ENCODE measurements at places on chromosomes 3 and 15.

DNA sequence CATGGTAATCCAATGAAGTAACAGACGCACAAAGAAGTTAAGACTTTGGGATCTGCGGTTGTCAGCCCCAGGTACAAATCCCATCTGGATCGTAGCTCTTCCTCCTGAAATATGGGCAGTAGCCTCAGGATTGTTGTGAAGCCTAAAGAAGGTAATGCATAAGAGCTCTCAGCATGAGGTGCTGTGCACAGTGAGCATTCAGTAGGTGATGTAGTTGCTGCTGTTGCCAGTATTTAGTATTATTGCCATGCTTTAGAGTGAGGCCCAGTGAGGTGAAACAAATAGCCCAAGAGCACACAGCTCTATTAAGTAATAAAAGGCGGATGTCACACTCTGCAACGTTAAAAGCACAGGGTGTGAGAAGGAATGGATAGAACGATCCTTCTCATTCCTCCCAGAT is 225.7 kb downstream of the GABRG3 start:
- DNase-seq = no peak

DNA sequence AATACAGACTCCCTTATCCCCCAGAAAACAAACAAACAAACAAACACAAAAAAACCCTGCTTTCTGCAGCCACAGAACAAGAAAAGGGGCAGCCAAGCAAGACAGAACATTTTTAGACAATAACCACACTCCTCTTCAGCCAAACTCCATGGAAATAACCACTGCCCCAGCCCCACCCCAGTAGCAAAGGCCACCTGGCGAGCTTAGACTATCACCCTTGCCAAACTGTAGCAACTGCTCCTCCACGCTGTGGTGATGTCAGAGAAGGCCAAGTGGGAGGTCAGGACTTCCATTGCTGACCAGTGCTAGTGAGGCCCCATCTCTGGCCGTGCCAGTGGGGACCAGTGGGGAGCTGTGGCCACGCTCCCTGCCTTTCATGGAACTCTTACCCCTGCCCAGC is 60.3 kb upstream of the CHRNA7 start:
- DNase-seq = no peak

- DNase-seq = no peak
These were observed 13.0 kb downstream of the DCLK3 start for GRCh38 chr3:36751326-36751725.

GRCh38 chr3:58833491-58833890 is 166.9 kb upstream of the FAM3D start:
- no peak for DNase-seq

DNA sequence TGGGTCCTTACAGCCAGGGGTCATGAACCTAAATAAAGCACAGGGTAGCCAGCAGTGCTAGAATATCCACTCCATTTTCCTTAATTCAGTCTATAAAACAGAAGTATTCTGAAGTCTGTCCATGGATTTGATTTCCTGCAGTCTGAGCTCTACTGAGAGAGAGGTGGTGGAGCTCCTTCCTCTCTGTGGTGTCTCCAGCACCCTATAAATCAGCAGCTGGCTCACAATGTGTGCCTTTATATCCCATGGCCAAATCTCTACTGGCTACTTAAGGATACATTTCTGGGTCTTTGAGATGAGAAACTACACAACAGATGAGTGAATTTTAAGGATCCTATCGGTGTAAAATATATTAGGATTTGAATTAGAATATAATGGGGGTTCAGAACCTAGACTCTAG is 339.9 kb upstream of the RBMS3 start:
- DNase-seq = no peak

DNA sequence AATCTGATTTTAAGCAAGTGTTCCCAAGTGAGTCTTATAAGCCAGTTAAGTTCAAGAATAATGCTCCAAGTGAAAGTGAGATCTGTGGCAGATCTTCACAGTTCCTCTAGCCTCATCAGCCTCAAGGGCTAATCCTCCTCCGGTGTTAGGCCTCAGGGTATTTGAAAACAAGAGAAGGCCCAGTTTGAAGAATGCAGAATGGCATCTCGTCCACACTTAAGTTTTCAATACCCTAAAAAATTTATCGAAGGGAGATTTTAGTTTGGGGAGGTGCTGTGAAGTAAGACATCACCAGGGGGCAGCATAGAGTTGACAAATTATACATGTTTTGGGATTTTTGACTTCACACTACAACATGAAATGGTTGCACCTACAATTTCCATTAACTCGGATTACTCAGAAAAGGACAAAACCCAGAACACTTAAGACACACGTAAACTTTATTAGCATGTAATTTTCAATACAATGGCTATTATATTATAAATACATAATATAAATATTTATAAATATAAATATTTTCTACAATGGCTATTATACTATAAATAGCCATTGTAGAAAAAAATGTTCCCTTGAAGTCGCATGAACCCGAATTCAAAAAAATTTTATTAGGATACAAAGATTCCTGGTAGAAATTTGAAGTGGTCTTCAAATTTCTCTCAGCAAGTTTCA is 2.3 kb upstream of the TMEM266 start:
- DNase-seq = no peak

DNA sequence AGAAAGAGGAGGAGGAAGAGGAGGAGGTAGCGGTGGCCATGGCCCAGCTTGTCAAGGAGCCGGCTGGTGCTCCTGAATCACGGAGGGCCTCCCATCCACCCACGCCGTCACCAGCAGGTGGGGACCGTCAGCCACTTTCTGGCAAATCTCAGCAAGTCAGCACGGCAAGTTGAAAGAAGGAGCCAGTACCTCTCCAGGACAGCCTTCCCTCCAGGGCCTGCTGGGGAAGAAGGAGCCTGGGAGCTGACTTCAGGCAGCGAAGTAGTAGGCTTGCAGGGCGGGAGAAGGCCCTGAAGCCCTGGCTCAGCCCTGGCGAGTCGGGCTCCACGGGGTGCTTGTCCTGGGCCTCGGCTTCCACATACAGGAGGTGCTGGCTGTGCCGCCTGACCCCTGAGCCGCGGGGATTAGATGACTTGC is 99.2 kb upstream of the TRPM1 start:
- DNase-seq = peak; percentile 39

DNA sequence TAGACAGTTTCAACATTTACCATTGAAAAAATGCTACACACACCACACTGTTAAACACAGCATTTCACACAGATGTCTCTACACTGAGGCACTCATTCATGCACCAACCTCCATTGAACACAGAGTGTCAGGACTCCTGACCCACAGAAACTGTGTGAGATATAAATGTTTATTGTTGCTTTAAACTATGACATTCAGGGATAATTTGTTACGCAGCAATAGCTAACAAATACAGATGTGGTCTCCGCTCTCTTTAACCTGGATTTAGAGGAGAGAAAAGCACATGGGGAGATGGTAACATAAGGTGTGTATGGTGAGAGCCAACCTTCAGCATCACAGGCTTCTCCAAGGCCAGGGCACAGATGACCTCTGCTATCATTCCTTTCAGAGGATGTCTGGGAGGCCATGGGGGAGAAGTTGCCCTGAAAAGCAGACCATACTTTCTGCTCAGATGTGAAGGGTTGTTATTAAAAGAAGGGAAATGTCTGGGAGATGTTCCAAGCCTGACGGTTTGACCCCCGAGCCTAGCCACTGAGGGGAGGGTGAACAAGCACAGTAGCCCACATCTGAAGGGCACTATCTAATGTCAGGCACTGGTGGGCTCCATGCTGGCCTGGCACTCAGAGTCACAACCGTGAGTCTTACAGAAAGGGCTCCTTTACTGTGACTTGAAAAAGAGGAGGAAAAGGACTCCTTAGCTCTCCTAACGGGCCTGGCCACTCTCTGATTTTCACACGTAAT is 284.5 kb upstream of the TLE3 start:
- DNase-seq = no peak

DNA sequence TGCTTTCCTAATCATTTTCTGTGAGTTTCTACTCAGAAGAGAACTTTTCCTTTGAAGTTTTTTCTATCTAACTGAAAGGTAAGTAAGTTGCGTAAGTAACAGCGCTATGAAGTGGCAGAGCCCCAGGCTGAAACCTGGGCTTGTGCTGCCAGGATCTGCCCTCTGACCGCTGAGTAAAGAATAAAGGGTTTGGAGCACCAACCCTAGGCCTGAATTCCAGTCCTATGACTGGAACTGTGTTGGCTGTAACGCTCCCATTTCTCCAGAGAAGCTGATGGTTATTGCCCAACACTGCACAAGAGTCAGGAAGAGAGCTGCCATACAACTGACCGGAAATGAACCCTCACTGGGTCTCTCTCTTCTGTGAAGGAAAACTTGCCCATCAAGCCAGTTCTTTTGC is 87.0 kb downstream of the FOXB1 start:
- DNase-seq = no peak

DNA sequence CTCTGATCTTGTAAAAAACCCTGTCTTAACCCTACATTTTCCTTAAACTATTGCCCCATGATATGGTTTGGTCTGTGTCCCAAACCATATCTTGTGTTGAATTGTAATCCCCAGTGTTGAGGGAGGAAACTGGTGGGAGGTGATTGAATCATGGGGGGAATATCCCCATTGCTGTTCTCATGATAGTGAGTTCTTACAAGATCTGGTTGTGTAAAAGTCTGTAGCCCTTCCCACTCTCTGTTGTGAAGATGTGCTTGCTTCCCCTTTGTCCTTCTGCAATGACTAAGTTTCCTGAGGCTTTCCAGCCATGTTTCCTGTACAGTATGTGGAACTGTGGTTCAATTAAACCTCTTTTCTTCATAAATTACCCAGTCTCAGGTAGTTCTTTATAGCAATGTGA is 881.4 kb downstream of the DIPK2A start:
- no peak for DNase-seq

DNA sequence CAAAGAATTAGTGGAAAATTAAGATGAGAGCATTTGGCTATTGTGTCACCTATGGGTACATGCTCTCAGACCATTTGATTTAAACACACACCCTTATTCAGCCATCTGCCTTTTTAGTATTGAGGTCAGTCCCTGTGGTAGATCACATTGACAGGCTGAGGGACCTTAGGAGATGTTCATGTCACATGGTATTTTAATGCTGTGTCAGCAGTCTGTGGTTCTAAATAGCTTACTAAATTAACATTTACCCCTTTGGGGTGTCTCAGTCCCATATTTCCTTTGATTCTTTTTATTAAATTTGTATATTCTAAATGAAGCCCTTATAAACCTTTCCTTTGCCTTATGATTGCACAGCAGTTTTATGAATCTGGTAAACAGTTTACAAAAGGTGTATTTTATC is 2.3 kb downstream of the RBM5 start:
- no peak for DNase-seq

DNA sequence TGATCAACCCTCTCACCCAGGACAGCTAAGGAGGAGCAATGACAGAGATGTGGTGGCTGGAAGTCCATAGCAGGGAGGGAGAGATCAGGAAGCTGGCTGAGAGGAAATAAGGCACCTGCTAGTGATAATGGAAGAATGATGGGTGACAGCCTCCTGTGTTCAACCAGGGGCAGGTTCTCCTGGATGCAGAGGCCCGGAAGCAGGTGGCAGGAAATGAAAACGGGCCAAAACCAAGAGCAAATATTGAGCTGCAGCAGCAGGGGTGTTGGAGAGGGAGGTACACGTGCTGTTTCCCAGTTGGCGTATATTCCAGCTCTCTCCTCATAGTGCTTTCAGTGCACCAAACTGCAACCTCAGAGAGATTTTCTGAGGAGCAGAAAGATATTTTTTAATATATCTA is 213.4 kb upstream of the TBL1XR1 start:
- DNase-seq = no peak

- DNase-seq = no peak
These were observed 83.8 kb upstream of the BCHE start for GRCh38 chr3:165920984-165921383.

DNA sequence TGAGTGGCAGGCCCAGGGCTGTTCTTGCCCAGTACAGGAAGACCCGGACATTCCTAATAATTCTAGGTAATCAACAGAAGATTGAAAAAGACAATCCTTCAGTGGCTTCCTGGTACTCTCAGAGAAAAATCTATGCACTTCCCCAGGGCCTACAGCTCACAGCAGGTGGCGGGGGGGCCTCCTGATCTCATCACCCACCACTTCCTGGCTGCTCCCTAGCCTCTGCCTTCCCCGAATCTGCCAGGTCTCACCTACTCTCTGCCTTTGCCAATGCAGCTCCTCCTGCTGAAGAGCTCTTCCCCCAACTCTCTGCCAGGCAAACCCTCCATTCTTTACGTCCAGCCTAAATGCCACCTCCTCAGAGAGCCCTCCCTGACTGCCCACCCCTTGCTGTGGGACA is 37.5 kb downstream of the EHD4 start:
- DNase-seq = peak; percentile 43

DNA sequence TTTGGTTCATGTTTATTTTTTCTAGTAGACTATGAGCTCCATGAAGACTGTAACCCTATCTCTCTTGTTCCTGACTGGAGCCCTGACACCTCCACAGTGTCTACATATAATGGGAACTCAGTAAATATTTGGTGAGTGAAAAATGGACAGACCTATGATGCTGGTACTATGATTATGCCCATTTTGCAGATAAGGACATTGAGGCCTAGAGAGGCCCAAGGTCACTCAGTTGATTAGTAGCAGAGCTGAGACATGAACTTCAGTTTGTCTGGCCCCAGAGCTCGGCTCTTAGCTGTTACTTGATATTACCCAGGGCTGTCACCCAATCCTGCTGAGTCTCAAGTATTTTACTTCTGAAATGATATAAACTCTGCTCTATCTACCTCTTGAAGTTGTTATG is 5.5 kb downstream of the EFCAB12 start:
- DNase-seq = no peak

Measured in stimulated activated CD8-positive, alpha-beta memory T cell treated with anti-CD3 and anti-CD28 coated beads, Interleukin-2, amount 100 ng/mL, for 48 hours (primary cell).